Osteoblast (primary cell): ENCODE measurements at places on chromosomes 6 and 20. TPM values are rescaled to one million over a fixed set of nuclear protein-coding genes. Genes with fewer than 3 reads are reported as not detected.

GRCh38 chr6:73614802-73615201 lies 39.0 kb downstream of the SLC17A5 start:
- no peak overlapping the region for H3K27ac ChIP-seq
- H3K4me3 ChIP-seq: no peak overlapping the region
- no peaks in the 10 kb centered on the region for H3K27me3 ChIP-seq
- peaks cover 20% of the 10 kb centered on the region for H3K36me3 ChIP-seq

DNA sequence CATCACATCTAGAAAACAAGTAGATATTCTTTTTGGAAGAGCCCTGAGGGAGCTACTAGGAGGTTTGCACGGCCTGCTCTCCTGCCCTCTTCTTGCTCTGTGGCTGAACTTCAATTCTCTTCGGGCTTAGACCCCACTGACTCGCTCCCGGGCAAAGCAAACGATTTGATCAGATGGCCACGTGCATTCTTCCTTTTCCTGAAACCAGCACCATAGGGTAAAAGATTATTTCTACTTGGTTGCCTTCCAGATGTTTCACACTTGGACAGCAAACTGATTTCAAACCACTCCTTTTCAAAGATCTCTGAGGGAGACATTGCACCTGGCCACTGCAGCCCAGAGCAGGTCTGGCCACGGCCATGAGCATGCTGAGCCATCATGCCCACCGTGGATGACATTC lies at the start of gene SLC22A1:
SLC22A1 (plus strand) TSS at position 258 of the 400 bp plus-strand sequence; CDS start at position 379, 121 bp downstream.
- no peak within 1 kb of the TSS for H3K4me3 ChIP-seq
- no peaks in the 10 kb centered on the region for H3K27me3 ChIP-seq
- DNase-seq: no peak
- no peaks in the 10 kb centered on the region for H3K4me1 ChIP-seq
- H3K36me3 ChIP-seq: peaks cover 3% of the 10 kb centered on the region

DNA sequence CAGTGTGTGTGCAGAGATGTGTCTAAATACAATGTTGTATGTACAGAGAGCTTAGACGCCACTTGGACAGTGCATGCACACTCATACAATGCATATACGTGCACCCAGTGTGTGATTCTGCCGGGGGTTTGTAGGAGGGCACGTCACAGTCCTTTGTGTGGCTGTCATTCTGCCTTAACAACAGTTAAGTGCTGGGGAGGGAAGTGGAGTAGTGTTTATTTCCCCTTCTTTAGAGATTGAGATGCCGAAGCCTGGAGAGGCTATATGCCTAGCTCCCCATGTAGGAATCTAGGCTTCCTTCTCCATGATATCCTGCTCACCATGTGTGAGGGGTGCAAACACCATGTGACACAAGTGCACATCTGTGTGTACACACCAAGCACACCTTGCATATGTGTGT lies 38.2 kb downstream of the MDFI start:
- H3K36me3 ChIP-seq: no peaks in the 10 kb centered on the region
- no peak overlapping the region for H3K27ac ChIP-seq
- H3K4me3 ChIP-seq: no peak overlapping the region
- H3K4me1 ChIP-seq: no peaks in the 10 kb centered on the region

Gene RSPH3
- 8.3 and 10.3 TPM in 2 replicates for total RNA-seq

Gene E2F1
- total RNA-seq: 1.4 and 2.4 TPM in 2 replicates

Gene VIP
- total RNA-seq: not detected in 2 replicates
